Activated T-helper 1 cell treated with anti-CD3 and anti-CD28 coated beads, Interleukin-2, amount 50 U/mL, for 16 hours (primary cell): ENCODE measurements at places on chromosomes 2 and 18.

DNA sequence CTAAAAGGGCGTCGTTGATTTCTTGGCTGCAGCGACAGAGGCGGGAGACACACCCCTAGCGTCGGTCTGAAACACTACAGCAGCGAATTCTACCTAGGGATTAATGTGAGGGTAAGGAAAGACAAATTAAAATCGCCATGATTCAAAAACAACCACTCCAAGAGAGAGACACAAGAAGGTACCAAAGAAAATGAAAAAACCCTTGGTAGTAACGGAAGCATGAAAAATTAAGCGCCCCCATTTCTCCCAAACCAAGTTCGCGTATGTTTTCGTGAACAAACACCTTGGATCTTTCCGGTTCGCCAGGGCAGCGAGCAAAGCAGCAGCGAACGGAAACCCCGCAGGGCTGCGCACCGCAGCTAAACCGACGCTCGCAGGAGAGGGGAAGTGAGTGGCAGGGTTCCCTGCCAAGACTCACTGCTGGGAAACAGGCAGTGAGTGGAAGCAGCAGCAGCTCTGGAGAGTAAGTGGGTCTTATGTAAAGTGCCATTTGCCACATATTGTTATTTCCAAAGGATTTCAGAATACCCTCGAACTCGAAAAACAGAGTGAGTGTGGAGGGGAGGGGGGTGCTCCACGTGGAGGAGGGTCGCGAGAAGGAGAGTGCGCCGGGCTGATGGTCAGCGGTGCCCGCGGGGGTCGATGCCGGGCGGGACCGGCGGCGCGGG, 1.0 kb downstream of the PPP3R1 start:
- peak; percentile 62 for DNase-seq

DNA sequence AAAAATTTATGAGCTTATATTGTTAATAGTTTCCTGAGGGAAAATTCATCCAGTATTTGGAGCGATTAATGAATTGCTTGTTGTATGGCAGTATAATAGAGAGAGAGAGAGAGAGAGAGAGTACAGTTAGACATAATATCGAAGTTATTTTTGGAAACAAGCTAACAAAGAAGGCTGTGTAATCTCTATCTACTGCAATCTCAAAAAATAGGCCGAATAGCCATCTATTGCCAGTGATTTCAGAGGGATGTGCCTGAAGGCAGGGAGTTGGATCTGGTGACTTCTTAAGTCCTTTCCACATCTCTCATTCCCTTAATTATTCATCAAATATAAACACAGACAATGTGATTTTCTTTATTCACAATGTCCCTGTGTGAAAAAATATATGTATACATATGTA, 433.1 kb upstream of the RAB12 start:
- DNase-seq = no peak

GRCh38 chr18:46531482-46531881, 125.5 kb downstream of the LOXHD1 start:
- DNase-seq = no peak

GRCh38 chr2:236047886-236048540, 120.2 kb downstream of the GBX2 start:
- DNase-seq = no peak

- DNase-seq = no peak
These were observed 758.7 kb upstream of the FSHR start for GRCh38 chr2:49913025-49913424.

- DNase-seq = no peak
These were observed 425.3 kb upstream of the FANCL start for GRCh38 chr2:58666323-58666970.

- no peak for DNase-seq
These were observed 8.3 kb upstream of the PRKAG3 start for GRCh38 chr2:218839888-218840287.

DNA sequence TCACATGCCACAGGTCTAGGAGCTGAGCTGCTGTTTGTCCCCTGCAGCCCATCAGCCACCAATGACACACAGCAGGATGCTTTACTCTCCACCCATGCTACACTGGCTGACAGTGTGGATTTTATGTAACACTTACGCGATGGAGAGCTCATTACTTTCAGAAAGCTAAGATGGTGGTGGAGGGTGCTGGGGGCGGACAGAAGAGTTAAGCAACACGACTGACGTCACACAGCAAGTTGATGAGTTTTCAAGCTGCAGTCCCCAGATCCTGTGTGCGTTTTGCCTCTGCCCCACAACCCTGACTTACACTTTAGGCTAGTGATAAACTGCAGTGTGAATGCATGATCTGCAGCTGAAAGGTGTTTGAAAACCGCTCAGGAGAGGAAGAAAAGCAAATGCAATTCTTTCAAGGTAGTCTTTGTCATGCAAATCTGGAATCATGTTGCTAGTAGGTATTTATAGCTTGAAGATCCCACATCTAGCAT, 42.4 kb downstream of the MRPS5 start:
- no peak for DNase-seq

DNA sequence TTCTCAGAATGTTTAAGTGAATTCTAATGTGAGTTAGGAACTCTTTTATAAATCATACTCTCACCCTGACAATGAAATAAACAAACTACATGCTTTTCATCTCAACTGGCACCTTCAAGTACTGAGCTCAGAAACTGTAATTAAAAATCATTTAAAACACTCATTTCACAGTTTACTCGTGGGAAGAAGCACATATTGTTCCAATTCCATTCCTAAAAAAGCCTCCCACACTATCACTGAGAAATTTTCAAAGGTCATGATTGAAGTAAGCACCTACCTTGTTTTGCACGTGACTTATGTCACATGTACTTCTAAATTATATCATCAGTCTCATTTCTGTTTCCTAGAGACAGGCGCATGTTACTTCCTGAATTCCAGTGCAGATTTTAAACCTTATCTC, 678.1 kb upstream of the SLC8A1 start:
- no peak for DNase-seq

- no peak for DNase-seq
These were observed 144.4 kb downstream of the MBP start for GRCh38 chr18:76988031-76988826.

- no peak for DNase-seq
These were observed 162.2 kb downstream of the RIT2 start for GRCh38 chr18:42953306-42953705.

DNA sequence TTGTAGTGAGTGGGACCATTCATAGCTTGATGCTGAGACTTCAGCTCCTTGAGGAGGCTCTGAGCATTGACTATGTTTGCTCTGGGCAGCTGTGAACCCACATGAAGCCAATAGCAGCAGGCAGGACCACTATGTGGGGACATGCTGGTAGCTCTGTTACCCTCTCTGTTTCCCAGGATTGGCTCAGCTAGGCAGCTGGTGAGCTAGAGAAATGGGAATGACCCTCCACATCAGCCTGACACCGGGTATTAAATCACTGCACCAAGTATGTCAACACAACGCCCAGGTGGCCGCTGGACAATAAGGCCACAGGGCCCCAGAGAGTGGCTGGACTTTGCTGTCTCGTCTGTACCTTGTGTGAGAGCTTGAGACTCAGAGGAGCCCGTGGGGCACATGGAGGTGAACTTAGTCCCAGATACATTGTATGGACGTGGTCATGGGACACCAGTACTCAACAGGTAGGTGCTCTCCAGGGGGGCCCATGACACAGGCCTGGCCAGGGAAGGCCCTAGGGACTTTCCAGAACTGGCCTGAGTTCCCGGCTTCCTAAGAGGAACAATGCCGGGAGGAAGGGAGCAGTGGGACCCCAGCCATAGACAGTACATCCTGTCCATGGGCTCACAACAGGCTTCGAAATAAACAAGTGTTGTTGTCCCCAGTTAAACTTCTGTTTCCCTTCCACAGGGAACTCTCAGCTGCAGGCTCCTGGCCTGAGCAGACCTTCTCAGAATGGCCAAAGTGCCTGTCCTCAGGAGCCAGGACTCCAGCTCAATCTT, 35.2 kb downstream of the HS1BP3 start:
- no peak for DNase-seq

DNA sequence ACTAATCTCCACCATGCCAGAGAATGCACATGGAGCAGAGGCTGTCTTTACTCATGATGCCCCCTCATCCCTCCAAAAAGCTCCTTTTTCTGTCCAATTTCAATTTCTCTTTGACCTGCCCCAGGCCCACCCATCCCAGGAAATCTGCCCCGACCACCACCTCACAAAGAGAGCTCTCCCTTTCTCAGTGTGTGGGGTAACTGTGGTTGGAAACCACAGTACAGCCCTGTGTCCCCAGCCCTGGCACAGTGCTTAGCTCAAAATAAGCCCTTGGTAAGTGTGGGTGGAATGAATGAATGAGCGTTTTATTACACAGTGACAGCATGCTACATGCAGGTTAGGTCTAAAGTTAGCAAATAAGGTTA, 43.7 kb upstream of the CAB39 start:
- DNase-seq = no peak
